Right renal pelvis (tissue), 4 donors: ENCODE measurements at places on chromosomes 1 and 21. TPM values are rescaled to one million over a fixed set of nuclear protein-coding genes. Genes with fewer than 3 reads are reported as not detected.

The SCMH1 gene
- 39.9 TPM for polyA plus RNA-seq

The RHBG gene
- polyA plus RNA-seq = 17.3 TPM

The LAMB3 gene
- polyA plus RNA-seq = 0.93 TPM

GRCh38 chr1:15038232-15039016 lies 115.1 kb upstream of the TMEM51 start:
- no peak for DNase-seq

GRCh38 chr21:45562402-45562801 lies 20.2 kb upstream of the SLC19A1 start:
- DNase-seq = no peak

DNA sequence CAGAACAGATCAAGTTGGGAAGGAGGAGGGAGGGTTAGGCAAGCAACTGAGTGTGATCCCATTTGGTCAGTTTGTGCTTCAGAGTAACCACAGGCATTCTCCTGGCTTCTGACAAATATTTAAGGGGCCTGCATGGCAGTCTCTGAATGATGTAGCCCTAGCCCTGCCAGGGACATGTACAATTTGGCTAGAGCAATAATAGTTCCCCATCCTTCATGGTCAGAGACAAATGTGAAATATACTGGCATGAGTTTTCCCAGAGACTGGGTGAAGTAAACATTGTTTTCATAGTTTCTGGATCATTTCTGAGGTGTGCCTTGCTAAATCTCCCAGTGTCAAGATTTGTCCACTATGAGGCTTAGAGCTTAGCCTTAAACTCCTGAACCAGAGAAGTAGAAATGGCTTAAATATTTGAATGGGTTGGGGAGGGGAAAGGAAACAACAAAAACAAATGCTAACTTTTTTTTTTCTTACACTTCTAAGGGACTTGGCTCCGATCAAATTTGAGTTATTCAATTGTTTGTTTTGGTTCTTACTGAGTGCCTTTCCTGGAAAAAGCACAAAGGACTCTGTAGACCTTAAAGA lies 42.0 kb upstream of the UBE2U start:
- DNase-seq = no peak

DNA sequence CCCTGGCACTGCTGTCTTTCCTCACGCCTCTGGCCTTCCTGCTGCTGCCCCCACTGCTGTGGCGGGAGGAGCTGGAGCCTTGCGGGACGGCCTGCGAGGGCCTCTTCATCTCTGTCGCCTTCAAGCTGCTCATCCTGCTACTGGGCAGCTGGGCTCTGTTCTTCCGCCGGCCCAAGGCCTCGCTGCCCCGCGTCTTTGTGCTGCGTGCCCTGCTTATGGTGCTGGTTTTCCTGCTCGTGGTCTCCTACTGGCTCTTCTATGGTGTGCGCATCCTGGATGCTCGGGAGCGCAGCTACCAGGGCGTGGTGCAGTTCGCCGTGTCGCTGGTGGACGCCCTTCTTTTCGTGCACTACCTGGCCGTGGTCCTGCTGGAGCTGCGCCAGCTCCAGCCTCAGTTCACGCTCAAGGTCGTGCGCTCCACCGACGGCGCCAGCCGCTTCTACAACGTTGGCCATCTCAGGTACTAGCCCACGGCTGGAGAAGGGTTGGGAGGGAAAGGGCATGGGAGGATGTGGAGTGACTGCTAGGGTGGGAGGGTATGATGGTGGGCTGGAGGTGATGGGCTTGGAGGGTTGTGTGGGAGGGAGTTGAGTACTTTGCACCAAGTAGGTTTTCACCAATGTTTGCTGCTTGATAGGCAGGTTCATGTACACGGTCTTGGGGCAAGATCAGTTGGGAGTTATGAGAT lies 18.9 kb downstream of the VANGL2 start:
- DNase-seq = no peak

- DNase-seq = no peak
Measured at GRCh38 chr1:202143011-202143767, 1.3 kb downstream of the ARL8A start.

DNA sequence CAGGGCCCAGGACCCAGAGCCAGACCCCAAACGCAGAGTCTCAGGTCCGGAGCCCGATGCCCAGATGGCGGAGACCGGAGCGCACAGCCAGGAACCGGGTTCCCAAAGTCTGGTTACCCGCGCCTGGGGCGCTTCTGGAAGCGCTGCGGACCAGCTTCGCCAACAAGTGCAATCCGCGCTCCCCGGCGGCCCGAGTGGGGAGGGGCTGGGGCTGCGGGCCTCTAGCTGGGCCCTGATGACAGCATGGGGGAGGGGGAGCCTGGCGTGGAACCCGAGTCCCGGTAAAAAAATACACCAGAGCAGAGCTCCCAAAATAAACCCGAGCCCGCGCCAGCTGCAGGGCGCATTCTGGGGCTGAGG lies 494 bp downstream of the NT5C1A start:
- no peak for DNase-seq

DNA sequence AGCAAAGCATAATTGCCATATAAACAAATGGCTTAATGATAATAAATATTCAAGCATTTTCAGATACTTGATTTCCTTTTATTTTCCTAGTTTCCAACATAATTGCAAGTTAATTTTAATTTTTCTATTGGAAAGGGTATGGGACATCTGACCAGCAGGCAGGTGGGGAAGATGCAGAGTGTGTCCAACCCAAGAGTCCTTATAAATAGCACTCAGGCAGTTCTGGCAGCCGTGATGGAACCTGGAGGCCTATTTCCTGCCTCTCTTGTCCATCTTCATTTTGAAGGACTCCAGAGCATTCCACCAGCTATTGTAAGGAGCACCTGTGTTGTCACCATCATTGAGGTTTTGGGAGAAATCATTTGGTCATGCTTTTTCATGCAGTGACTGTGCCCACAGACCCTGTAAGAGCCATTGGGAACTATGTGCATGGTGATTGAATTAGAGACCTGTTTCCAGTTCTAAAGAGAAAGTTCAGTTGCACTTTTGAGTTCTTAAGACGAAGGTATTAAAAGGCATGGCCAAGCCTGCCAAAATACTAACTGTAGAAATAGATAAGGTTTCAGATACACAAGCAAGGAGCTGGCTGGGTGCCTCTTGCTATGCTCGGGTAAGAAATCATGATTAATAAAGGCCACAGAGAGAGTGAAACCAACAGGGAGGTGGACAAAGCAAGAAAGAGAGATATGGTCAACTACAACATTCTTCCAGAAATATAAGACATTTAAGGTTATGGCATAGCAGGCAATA lies 92.3 kb downstream of the SPATA46 start:
- DNase-seq = no peak

DNA sequence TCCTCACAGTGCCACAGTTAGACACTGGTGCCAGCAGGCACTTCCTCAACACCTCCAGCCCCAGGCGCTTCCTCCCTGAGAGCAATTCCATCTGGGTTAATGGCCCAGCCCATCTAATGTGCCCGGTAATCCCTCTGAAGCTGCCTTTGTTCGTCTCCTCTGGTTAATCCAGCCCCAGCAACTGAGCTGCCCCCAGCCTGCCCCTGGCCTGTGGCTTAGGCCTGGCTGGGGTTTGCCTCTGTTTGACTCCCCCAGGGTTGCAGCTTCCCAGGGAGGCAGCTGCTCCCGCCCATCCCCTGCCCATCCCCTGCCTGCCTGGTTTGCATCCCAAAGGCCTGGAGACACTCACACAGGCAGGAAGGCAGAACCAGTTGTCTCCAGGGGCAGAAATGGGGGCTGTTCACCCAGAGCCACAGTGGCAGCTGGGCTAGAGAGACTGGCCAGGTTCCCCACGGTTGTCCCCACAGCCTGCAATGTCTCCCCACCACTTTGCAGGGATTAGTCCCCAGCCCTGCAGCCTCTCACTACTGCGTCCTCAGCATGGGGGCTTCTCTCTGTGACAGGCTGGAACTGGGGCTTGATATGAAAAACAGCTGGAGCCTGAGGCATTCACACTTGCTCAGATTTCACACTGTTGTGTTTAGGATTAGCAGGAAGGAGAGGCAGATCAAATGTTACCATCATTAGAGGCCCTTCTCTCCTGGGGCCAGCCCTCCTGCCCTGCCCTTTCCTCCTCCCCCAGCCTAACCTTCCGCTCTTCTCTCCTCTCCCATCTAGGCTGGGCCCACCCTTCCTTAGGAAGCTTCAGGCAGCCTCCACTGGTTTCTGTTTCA lies 120.2 kb downstream of the TLR5 start:
- no peak for DNase-seq

DNA sequence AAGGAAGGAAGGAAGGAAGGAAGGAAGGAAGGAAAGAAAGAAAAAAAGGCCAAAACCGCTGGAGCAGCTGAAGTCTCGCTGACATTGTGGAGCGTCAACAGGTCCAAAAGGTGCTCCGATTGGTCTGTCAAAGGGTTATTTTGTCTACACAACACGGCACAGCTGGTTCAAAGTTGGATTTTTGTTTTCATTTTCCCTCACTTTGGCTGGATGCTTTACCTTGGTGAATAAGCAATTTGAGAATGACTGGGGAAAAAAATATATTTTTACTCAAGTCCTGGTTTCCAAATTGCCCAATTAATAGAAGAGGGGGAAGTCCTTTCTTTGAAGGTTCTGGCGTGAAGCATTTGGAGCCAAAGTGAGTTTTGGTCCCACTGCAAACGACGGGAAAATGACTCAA lies 19.3 kb upstream of the PAX7 start:
- DNase-seq = no peak

GRCh38 chr1:110476028-110476765 lies 25.2 kb downstream of the PROK1 start:
- DNase-seq = no peak

DNA sequence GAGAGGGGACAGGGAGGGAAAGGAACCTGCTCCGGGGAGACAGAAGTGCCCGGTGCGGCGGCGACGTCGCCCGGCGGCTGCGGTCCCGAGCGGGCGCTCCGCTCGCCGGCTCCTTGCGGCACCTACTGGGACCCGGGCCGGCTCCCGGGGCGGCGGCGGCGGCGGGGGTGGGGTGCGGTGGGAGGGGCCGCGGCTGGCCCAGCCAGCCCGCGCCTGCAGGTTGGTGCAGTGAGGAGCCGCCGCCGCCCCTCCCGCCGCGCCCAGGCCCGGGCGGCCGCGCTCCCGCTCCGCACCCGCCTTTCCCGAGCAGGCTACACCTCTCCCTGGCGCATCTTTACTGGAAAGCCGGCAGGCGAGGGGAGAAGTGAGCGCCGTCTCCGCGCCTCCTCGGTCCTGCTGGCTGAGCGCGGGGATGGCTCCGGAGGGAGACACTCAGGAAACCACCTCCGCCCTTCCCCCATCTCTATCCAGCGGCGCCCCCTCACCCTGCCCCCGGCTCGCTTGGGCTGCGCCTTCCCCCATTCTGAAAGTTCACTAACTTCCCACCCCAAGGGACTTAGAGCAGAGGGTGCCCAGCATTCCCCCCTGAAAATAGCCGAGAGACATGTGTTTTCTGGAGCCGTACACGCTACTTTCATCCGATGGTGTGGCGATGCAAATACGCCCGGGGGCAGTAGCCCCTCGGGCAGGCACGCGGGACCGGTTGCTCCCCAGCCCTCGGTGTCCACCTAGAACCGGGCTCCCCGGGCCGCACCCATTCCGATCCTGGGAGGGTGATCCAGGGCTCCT lies at the start of gene PLD5:
TSS of gene PLD5 (minus strand) at position 127 of the 789 bp plus-strand sequence.
- no peak for DNase-seq

DNA sequence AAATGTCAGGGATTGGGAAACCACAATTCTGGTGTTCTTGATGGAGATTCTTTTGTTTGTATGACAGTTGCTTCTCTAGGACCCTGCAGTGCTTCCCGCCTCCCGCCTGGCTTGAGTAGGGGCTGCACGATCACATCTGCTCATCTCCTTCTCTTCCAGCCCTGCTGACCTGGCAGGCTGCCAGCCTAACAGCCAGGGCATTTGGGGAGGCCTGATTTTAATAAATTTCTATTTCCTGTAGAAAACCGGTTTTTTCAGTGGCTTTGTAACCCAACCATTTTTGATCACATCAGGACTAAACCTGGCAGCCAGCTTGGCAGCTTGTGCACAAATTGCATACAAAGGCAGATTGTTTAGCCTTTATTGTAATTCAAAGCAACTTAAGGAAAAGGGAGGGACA lies 78.9 kb downstream of the UBE2U start:
- peak; percentile 53 for DNase-seq

DNA sequence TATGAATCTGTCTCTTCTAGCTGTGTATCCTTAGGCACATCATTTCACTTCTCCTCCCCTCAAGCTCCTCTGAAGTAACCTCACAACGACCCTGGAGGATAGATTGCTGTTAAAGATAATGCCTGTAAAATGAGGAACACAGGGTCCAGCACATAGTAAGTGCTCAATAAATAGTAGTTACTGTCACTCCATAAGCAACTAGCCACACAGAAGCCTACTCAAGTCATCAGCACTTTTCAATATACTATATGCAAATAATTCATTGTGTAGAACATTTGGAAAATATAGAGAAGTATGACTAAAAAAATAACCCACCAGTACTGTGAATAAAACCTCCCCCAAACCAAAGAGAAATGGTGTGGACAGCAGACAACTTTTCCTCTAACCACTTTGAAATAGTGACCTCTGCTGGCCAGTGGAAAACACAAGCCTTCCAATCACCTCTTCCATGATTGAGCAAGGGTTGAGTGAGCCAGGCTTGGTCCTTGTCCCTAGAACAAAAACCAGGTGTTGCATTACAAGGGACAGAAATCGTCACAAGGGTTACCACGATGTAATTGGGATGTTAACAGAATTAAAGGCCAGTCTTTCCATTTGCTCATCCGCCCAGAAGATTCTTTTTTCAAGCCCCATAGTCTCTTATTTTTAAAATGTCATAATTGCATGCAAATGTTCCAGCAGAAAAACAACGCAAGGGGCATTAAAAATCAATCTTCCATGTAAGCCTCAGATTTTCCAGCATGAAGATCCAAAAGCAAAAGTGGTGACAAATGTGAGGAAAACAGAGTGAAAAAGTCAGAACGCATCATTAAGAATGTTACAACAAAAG lies 15.7 kb upstream of the GLIS1 start:
- no peak for DNase-seq

- peak; percentile 31 for DNase-seq
Measured at GRCh38 chr1:62746086-62746808, 37.7 kb upstream of the ATG4C start.

GRCh38 chr1:29218223-29218622 lies 12.5 kb downstream of the MECR start:
- DNase-seq = no peak

- DNase-seq = peak; percentile 51
Measured at GRCh38 chr1:22826604-22827580, 116.3 kb downstream of the EPHB2 start.
